ENCODE measurements at places on chromosomes 4 and X. TPM values are rescaled to one million over a fixed set of nuclear protein-coding genes. Genes with fewer than 3 reads are reported as not detected.

DNA sequence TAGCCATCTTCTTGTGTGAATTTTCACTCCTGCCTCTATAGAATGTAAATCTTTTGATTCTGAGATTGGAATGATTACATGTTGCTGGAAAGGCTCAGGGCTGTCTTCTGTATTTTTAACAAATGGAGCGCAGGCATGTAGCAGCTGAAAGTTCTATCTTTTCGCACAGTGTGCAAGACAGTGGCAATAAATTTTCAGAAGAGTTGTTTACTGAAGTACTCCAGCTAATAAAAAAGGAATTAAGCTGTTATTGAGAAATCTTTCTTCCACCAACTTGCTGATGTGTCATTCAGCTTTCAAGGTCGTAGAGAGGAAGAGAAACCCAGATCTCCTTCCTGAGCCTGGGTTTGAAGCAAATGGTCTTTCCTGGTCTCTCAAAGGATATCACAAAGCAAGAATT, 122.0 kb upstream of the PUDP start:
- DNase-seq = no peak

DNA sequence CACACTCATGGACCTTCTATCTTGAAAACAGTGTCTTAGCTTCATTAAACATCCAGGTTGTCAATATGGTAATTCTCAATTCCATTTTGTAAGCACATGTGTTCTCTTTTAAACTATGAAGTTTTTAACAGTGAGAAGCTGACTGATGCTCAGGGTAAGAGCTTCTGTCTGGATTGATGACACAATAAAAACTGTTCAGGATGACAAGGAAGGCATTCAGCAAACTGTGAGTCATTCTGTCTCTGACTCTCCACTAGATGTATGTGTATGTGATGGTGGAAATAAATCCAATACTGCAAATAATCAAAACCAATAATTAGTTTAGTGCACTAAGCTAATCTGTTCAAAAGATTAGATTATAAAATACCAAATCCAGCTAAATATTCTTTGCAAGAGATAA, 115.3 kb upstream of the ARX start:
- no peak for DNase-seq

GRCh38 chrX:77061545-77061944, 385.6 kb upstream of the FGF16 start:
- no peak for DNase-seq

GRCh38 chr4:95095348-95095974, 337.7 kb downstream of the BMPR1B start:
- DNase-seq = peak; percentile 41

SPANXB1 gene
- total RNA-seq = not detected

Measured in OCI-LY7 (cell line).